ENCODE measurements at places on chromosomes 7 and 10. TPM values are rescaled to one million over a fixed set of nuclear protein-coding genes. Genes with fewer than 3 reads are reported as not detected.

Gene ANXA8
- 268 TPM for total RNA-seq

Gene TMEM213
- total RNA-seq, result not detected

Gene ZSCAN21
- 7.7 TPM for total RNA-seq

Gene SPDYE2
- total RNA-seq, result not detected

Gene LIPM
- not detected for total RNA-seq

Gene LHPP
- 9.0 TPM for total RNA-seq

Gene OR6V1
- total RNA-seq, result not detected

Gene CXCL12
- total RNA-seq, result not detected

Gene TMEM176B
- not detected for total RNA-seq

Gene TRIM73
- total RNA-seq, result 1.3 TPM

Gene WASHC2A
- total RNA-seq, result 24.7 TPM

Gene SPDYE6
- total RNA-seq, result not detected

Gene MRM2
- total RNA-seq, result 17.3 TPM

Gene TYSND1
- total RNA-seq, result 67.4 TPM

Gene PVRIG
- total RNA-seq, result not detected

Gene SLC16A12
- total RNA-seq, result 3.6 TPM

Gene CAMK1D
- total RNA-seq, result 2.2 TPM

Gene EZH2
- total RNA-seq, result 3.6 TPM

Gene MSS51
- total RNA-seq, result 0.24 TPM

Gene ST8SIA6
- not detected for total RNA-seq

Gene SLC39A12
- total RNA-seq, result not detected

Gene INMT
- total RNA-seq, result not detected

Gene ADGRA1
- total RNA-seq, result not detected

Gene SERPINE1
- 126 TPM for total RNA-seq

Gene IRF5
- 8.9 TPM for total RNA-seq

Gene C10orf53
- not detected for total RNA-seq

Gene GJD4
- total RNA-seq, result not detected

Gene HMX3
- not detected for total RNA-seq

Gene DGKI
- not detected for total RNA-seq

Gene PRSS37
- total RNA-seq, result not detected

Gene TTYH3
- total RNA-seq, result 32.5 TPM

Gene TMEM140
- not detected for total RNA-seq

Gene CDC14C
- not detected for total RNA-seq

Gene MYH16
- total RNA-seq, result under 0.01 TPM

Gene GIMAP5
- 0.64 TPM for total RNA-seq

Gene KIAA1549
- total RNA-seq, result 0.21 TPM

Gene PRF1
- not detected for total RNA-seq

Gene FZD1
- 4.1 TPM for total RNA-seq

Gene SLC35G1
- total RNA-seq, result 2.9 TPM

Gene HIF1AN
- 6.0 TPM for total RNA-seq

Gene HOXA9
- 4.3 TPM for total RNA-seq

Gene KLF14
- not detected for total RNA-seq
